Esophagus squamous epithelium (tissue), 5 donors: ENCODE measurements at places on chromosomes 3 and 15. TPM values are rescaled to one million over a fixed set of nuclear protein-coding genes. Genes with fewer than 3 reads are reported as not detected.

Gene CORO2B
- total RNA-seq = not detected

Gene CFAP100
- total RNA-seq = not detected

- no peak for DNase-seq
These were observed 81.3 kb upstream of the RGMA start for GRCh38 chr15:93170329-93170728.

GRCh38 chr15:65051266-65051665 is 6.1 kb downstream of the SLC51B start:
- DNase-seq = no peak

GRCh38 chr15:79311901-79312553 is 1.1 kb downstream of the TMED3 start:
- no peak for DNase-seq

DNA sequence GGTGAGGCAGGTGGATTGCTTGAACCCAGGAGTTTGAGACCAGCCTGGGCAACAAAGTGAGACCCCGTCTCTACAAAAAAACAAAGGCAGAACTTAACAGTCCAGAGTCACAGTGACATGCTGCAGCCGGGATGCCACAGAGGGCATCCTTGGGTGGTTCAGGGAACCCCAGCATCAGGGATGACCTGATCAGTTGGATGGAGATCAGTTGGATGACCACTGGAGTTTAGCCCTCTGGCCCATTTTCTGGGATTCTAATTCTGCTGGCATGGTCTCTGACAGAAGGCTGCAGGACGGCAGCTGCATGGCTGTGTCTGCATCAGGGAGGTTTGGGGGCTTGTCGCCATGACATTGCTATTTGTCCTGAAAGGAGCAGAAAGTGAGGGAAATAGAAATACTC is 19.8 kb downstream of the WHAMM start:
- DNase-seq = no peak

- DNase-seq = no peak
These were observed 114.8 kb downstream of the EOMES start for GRCh38 chr3:27607370-27607769.

- DNase-seq = no peak
These were observed 209.8 kb downstream of the GAP43 start for GRCh38 chr3:115833074-115833473.

GRCh38 chr15:68792901-68793766 is 27.6 kb downstream of the ANP32A start:
- no peak for DNase-seq

GRCh38 chr15:44137750-44138149 is 57.3 kb downstream of the FRMD5 start:
- no peak for DNase-seq

DNA sequence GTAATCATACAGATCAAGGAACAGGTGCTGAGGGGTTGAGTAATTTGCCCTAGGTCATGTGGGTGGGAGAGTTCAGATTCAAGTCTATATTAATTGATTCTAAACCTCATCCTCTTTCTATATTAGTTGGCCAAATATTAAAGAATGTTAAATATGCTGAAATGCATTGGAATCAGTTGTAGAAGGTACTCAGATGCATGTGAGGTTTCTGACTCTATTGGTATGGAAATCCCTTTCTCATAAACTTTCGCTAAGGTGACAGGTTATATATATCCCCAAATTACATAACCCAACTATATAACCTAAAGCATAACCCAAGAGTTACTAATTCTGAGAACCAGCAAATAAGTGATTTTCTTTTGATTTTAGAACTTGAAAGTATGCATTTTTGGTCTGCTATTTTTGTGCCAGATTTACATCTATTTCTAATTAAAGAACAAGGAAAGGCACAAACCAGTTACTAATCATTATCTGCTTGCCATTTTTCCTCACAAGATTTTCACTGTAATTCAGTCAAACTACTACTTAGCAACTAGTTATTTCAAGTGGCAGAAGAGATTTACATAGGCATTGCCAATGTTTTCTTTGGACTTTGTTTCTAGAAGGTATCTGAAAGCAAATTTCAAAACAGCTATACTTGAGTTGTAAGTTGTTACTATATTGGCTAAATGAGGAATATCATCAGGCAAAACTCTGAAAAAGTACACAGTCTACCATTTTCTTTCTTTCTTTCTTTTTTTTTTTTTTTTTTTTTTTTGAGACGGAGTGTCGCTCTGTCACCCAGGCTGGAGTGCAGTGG is 201.3 kb downstream of the RBMS3 start:
- no peak for DNase-seq

- no peak for DNase-seq
These were observed 11.1 kb downstream of the ADAMTS17 start for GRCh38 chr15:100330629-100331215.

GRCh38 chr15:69414701-69415167 is 585 bp downstream of the KIF23 start:
- no peak for DNase-seq
